ENCODE measurements at places on chromosomes 3 and 15.
A peak's percentile ranks its signal among the peaks of the same experiment; 100 is the strongest.

GRCh38 chr15:35440265-35440664 is 105.7 kb downstream of the DPH6 start:
- no peak for DNase-seq

- DNase-seq, result peak; percentile 10
Observed at GRCh38 chr3:13480340-13481318, 523 bp downstream of the HDAC11 start.

DNA sequence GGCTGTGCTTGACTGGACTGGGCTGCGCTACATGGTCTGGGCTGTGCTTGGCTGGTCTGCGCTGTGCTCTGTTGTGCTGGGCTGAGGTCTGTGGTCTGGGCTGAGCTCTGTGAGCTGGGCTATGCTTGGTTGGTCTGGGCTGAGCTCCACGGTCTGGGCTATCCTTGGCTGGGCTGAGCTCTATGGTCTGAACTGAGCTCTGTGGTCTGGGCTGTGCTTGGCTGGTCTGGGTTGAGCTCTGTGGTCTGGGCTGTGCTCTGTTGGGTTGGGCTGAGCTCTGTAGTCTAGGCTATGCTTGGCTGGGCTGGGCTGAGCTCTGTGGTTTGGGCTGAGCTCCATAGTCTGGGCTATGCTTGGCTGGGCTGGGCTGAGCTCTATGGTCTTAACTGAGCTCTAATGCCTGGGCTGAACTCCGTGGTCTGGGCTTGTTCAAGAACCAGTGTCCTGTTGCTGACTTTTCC is 92.0 kb downstream of the PLXNA1 start:
- peak; percentile 48 for DNase-seq

- peak; percentile 11 for DNase-seq
Observed at GRCh38 chr3:128376516-128376915, 90.2 kb downstream of the DNAJB8 start.

- no peak for DNase-seq
Observed at GRCh38 chr15:29333261-29333660, 63.6 kb upstream of the NSMCE3 start.

DNA sequence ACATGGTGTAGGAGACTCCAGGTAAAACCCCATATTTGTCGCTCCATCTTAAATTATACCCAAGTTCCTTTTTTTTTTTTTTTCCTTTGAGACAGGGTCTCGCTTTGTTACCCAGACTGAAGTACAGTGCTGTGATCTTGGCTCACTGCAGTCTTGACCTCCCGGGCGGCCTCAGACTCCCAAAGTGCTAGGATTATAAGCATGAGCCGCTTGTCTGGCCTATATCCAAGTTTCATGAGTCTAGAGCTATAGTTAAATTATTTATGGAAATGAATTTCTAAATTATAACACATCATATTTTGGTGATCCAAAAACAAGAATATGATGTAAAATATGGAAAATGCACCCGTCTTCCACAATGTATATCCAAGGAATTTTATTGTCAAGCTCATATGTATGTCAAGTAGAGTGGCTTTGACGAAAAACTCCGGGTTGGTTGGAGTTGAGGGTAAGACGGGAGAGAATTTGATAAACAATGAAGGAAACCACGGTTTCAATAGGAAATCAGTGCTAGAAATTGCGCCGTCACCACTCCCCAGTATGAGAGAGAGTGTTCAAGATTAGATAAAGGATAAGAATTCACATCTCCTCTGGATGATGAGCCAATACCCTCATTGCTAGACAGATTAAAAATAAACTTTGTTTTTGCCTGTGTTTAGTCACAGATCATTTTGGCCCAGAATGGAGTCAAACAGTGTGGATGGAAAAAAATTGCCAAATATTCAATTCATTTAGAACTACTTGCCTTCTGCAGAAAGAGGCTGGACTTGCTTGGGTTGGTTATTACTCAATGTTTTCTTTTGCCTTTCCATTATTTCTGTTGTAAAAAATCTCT is 209.2 kb upstream of the NR2F2 start:
- peak; percentile 49 for DNase-seq

DNA sequence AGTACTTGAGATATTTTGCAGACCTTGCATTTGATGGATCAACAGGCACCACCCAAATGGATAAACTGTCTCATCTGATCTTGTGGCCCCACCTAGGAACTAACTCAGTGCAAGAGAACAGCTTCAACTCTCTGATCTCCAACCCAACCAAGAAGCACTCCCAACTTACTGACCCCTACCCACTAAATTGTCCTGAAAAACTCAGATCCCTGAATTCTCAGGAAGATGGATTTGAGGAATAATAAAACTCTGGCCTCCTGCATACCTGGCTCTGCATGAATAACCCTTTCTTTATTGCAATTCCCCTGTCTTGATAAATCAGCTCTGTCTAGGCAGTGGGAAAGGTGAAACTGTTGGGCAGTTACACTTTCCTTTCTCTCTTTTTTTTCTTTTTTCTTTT is 247.9 kb downstream of the ZPLD1 start:
- no peak for DNase-seq

- no peak for DNase-seq
Observed at GRCh38 chr3:110494728-110495127, 576.9 kb upstream of the NECTIN3 start.

DNA sequence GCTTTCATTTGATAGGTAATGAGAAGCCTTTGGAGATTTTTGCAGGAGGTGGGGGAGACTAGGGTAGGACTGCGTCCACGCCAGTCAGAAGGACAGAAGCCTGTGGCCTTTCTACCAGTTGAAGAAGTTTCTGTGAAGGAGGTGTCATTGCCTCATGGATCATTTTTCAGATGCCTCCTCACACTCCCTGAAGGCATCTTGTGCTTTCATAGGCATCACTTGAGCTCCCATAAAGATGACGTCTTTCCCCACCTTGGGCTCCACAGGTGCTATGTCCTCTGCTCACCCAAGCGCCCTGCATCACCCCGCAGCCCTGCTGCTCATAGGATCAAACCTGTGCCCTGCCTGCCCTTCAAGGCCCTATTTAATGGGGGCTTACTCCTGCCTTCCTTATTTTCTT is 7.5 kb upstream of the ITGA11 start:
- no peak for DNase-seq

GRCh38 chr3:71784914-71785531 is at the start of gene PROK2:
PROK2 (minus strand) TSS chr3:71785148; CDS start chr3:71785052, 96 bp downstream.
- DNase-seq, result no peak

- DNase-seq, result no peak
Observed at GRCh38 chr15:65028338-65028737, 1.1 kb downstream of the MTFMT start.

DNA sequence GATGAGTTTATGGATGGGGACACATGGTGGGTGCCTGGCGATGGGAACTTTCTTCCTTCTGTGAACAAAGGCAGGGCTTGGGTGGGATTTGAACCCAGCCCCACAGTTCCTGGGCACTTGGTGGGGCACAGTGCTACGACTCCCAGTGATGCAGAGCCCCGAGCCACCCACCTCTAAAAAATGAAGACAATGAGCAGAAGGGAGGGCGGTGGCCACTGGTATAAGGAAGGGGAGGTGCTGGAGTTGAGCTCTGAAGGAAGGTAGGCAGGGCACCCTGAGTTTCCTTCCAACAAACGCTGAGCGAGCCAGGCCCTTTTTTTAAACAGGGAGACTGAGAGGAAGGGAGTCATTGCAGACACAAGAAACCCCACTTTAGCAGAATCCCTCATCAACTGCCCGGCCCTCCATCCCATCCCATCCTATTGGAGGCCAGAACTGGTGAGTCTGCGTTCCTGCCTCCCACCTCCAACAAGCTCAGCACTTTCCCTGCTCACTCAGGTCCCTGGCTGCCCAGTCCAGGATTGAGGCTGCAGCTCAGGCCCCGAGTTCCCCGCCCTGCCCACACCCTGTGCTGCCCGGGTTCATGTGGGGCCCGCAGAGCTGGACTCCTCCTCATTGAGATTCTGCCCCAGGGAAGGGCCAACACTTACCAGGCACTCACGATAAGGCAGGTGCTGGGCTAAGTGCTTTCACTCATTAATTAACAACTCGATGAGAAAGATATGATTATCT is 57.3 kb downstream of the LINGO1 start:
- no peak for DNase-seq

DNA sequence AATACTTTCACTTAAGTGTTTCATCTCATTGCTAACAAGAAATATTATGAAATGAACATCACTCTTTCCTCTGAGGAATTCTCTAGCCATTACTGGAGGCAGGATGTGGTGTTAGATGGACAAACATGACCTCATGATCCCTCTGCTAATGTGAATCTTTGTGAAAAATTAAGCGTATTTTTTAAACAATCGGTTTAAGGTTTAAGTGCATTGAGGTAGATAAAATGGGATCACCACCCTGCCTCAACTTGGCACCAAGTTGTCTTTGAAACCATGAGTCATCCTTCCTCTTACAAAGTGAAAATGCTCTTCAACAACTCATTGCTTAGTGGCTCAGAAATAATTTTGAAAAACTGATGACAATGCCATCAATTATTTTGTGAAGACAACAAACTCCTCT is 76.0 kb upstream of the DCBLD2 start:
- peak; percentile 91 for DNase-seq

- DNase-seq, result no peak
Observed at GRCh38 chr3:14929310-14930074, 17.9 kb upstream of the NR2C2 start.

- DNase-seq, result peak; percentile 77
Observed at GRCh38 chr15:45612790-45613415, 21.9 kb upstream of the SQOR start.

GRCh38 chr3:56836276-56837163 is 34.8 kb upstream of the ARHGEF3 start:
- no peak for DNase-seq

GRCh38 chr3:69761896-69762767 is 22.9 kb downstream of the MITF start:
- DNase-seq, result peak; percentile 88

- peak; percentile 62 for DNase-seq
Observed at GRCh38 chr3:76370749-76371520, 585.6 kb upstream of the ZNF717 start.

DNA sequence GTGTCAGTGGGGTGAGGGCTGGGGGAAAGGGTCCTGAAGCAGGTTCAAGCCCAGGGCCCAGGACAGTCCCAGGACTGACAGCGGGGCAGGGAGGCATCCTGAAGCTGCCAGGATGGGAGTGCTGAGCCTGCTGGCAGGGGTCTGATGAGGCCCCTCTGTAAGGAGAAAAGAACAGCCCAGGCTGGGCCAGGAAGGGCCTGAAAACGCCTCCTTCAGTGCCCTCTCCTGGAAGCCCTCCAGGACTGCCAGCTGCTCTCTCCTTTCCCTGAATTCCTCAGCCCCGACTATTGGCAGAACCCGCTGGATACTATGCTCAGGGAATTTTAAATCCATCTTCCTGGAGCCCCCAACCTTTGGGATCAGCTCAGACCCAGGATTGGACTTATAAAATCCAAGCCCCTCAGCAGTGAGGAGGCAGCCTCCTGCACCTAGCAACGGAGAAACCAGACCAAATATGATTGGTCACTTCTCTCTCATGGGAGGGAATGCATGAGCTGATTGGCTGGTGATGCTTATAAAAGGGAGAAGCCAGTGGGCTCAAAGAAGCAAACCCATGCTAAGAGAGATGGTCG is 203.5 kb upstream of the LINGO1 start:
- DNase-seq, result peak; percentile 27

GRCh38 chr3:150699068-150699639 is 4.6 kb downstream of the ERICH6 start:
- peak; percentile 53 for DNase-seq

DNA sequence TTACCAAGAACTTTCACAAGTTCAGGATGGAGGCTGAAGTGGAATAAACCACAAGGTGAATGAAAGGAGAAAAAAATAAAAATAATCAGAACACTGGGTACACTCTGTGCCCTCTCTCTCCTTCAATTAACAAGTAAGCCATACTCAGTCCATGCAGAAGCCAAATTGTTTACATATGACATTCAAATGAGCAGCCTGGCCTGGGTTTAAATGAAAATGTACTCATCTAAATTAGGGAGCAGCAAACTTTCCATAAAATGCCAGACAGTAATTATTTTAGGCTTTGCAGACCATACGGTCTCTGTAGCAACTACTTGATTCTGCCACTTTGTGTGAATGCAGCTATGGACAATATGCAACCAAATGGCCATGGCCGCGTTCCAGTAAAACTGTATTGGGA is 376.6 kb downstream of the MAGI1 start:
- no peak for DNase-seq

GRCh38 chr15:58839485-58839884 is 68.4 kb downstream of the MINDY2 start:
- DNase-seq, result peak; percentile 4

GRCh38 chr15:72117486-72118016 is 399 bp downstream of the MYO9A start:
- peak; percentile 69 for DNase-seq

DNA sequence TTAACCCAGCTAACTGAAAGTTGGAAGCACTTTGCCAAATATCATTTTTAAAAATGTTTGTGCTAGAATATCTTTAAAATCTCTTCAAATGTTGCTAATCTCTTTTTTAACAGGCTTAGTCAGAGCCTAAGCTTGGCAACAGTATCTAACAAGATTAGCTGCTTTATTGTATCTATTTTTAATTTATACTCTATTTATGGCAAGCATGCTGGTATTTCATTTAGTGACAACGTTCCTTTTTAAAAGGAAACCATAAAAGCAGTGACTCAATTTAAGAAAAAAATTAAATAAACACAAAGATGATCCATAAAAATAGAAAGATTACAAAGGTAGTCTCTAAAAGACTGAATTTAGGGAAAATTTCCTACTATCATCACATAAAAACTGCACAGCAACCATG is 40.5 kb downstream of the SLC12A6 start:
- peak; percentile 37 for DNase-seq

DNA sequence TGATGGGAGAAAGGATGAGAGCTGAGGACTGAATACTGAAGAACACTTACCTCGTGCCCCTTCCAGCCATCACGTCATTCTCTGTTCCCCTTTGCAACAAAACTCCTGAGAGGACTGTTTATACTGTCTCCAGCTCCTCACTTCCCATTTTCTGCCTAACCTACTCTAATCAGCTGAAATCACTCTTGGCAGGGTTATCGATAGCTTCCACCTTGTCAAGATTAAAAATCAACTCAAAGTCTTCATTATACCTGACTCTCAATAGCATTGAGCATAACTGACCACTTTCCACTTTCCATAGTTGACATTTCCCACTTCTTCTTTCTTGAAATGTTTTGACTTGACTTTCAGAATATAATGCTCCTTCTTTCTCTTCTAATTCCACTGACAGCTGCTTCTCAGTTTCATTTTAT is 4.3 kb downstream of the BTBD1 start:
- DNase-seq, result no peak

GRCh38 chr15:101457696-101458095 is 31.8 kb downstream of the PCSK6 start:
- no peak for DNase-seq

DNA sequence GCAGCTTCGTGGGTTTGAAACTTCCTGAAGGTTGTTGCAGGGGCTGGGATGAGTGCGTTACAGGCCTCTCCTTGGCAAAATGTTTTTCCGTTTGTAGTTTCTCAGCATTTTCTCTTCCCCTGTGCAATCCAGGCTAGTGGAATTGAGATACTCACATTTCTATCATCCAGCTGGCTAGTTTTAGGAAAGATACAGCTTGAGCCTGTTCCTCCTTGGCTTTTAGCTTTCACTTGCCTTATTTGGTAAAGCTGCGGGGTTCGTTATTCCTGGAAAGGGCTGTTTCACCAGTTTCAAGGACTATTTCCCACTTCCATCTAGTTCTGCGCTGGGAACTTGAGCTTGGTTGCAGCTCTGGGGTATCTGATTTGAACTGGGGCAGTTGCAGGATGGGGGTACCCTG is 90.3 kb downstream of the ITPR1 start:
- DNase-seq, result peak; percentile 24

GRCh38 chr15:67174864-67175573 is 79.4 kb downstream of the AAGAB start:
- DNase-seq, result peak; percentile 68
